T-cell (primary cell): ENCODE measurements at places on chromosomes 2 and 18.

GRCh38 chr2:225768741-225769140 lies 369.2 kb downstream of the NYAP2 start:
- DNase-seq: no peak

DNA sequence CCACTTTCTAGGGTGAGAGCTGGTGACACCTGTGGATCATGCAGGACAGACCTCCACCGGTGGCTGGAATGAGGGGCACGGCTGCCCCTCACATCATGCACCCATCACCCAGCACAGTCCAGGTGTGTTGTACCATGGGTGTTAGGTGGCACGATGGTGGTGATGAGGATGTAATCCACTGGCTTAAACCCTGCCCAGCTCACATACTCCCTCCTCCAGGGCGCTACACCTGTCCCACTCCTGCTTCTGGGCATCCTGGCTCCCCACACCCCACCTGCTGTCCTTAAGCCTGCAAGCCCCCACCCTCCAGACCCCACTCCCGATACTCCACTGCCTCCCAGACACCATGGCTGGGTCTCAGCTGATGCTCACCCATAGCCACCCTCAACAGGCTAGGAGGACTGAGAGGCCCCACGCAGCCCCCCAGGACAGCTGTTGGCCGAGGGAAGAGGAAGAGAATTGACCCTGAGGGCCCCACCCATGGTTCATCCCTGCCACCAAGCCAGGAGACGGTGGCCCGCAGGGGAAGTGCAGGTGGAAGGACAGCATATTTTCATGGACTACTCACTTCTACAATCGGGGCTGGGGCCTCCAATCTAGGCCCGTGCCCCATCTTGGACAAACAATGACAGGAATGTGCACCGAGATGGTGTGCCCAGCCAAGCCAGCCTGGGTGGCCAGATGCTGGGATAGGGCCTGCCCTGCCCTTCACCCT lies 34.3 kb downstream of the MAL start:
- no peak for DNase-seq

- no peak for DNase-seq
Measured at GRCh38 chr2:12881952-12882351, 165.2 kb downstream of the TRIB2 start.

DNA sequence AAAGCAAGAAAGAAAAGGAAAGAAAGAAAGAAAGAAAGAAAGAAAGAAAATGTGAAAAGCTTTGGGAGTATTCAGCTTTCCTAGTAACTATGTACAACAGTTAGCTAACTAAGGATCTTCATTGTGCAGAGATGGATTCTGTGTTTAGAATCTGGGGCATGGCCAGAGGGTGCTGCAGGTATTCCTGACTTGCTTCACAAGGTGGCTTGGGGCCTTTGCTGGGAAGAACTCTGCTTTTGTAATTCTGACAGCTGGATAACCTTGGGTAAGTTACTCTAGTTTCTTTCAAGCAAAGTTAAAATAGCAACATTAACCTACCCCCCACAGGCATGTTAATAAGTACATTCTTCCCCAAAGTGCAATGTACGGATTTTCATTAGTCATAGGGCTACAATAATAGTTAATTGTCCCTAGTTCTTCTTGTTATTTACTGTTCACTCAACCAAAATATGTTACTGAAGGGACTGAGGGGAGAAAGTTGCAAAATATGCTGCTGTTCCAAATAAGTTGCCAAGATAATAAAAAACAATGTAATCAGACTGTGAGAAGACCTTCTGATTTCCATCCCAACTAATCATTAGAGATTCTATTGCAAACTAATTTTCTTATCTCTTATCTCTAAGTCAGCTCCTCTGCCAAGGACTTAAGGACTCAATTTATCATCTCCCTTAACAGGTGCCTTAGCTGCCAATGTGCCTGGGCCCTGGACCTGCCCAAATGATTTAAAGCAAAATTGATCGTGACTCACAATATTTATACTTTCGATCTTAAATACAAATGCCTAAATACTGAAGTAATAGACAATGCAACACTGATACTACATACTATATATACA lies 50.3 kb downstream of the SERPINB8 start:
- no peak for DNase-seq

DNA sequence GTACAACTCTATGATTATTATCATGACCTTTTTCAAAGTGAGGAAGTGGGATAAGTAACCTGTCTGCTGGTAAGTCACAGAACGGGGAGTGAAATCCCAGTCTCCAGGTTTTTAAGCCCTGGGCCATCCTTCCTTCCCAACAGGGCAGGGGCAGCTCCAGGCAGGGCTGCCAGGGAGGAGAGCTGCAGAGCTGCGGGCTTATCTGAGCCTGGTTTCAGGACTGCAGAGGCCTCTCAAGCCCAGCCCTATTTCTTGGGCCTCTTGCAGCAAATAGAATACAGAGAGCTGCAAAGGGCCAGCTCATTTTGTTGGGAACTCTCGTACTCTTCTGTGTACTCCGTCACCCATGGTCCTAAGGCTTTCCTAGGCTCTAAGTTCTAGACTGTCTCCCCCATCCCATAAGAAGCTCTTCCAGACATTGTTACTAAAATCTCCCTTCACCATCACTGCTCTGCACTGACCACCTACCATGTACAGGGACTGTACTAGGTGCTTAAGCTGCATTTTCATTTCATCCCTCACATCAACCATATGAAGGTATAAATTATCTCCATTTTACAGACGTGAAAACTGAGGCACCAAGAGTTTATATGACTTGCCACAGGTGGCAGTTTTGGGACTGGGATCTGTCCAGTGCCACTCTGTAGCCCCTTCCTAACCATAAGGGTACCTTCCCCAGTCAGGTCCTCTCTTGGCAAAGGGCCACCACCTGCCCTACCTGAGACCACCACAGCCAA lies 3.1 kb downstream of the RAB11FIP5 start:
- DNase-seq: no peak

GRCh38 chr2:9708683-9709538 lies 78.1 kb upstream of the YWHAQ start:
- DNase-seq: no peak

DNA sequence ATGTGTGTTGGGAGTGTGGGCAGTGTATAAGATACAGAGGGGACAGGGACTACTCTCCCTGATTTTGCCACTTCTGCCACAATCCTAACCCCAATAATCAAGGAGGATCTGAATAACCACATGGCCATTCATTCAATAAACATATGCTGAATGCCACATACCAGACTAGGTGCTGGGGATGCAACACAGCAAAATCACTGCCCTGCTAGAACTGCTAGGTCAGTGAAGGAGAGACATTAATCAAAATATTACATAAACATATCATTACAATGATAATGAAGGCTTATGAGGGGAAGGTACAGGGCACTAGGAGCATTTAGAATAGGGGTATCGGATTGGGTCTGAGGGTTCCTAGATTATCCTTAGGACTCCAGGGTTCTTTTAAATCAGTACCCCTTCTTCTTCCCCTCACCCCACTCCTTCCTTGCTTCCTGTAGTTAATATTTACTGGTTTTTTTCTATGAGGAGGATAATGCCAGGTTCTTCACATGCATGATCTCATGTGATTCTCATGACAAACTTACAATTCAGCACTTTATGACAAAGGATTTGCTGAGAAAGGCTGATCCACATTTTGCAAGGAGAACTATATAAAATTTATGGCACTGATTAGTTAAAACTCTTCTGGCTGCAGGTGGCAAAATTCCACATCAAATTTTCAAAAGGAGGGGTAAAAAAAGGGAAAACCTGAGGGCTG lies 56.4 kb upstream of the PCBP1 start:
- DNase-seq: no peak

- no peak for DNase-seq
Measured at GRCh38 chr2:158049129-158049855, 52.4 kb upstream of the UPP2 start.

DNA sequence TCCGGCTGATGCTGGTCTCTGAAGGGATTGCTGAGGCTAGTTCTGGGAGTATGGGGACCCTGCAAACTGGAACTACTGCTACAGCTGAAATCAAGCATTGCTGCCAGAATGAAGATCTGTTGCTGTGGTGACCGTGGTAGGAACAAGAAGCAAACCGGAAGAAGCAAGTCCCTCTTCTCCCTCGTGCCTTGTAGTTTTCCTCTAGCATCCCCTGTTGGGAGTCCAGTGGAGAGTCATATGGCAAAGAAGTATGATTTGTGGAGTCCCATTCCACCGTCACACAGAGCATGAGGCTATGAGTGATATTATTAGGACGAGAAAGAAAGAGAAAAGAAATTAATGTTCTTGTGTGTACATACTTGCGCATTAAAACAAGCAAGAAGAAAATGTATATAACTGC lies 138.8 kb upstream of the SP5 start:
- DNase-seq: no peak

- DNase-seq: no peak
Measured at GRCh38 chr18:68854786-68855391, 57.0 kb downstream of the CCDC102B start.

DNA sequence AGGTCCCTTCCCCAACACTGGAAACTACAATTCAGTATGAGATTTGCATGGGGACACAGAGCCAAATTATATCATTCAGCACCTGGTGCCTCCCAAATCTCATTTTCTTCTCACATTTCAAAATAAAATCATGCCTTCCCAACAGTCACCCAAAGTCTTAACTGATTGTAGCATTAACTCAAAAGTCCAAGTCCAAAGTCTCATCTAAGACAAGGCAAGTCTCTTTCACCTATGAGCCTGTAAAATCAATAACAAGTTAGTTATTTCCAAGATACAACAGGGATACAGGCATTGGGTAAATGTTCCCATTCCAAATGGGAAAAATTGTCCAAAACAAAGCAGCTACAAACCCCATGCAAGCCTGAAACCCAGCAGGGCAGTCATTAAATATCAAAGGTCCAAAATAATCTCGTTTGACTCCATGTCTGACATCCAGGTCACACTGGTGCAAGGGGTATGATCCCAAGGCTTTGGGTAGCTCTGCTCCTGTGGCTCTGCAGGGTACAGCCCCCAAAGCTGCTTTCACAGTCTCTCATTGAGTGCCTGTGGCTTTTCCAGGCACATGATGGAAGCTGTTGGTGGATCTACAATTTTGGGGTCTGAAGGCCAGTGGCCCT lies 1370.1 kb upstream of the DDX18 start:
- DNase-seq: no peak

DNA sequence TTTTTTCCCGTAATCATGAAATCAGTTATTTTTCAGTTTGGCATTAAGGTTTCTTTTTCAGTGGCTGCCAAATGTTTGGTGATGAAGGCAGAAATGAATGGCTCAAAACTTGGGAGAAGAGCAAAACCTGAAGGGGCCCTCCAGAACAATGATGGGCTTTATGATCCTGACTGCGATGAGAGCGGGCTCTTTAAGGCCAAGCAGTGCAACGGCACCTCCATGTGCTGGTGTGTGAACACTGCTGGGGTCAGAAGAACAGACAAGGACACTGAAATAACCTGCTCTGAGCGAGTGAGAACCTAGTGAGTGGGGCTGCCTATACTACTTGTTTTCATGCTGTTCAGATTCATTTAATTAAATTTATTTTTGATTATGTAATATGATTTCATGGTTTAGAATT lies 29.2 kb upstream of the MSH2 start:
- no peak for DNase-seq

DNA sequence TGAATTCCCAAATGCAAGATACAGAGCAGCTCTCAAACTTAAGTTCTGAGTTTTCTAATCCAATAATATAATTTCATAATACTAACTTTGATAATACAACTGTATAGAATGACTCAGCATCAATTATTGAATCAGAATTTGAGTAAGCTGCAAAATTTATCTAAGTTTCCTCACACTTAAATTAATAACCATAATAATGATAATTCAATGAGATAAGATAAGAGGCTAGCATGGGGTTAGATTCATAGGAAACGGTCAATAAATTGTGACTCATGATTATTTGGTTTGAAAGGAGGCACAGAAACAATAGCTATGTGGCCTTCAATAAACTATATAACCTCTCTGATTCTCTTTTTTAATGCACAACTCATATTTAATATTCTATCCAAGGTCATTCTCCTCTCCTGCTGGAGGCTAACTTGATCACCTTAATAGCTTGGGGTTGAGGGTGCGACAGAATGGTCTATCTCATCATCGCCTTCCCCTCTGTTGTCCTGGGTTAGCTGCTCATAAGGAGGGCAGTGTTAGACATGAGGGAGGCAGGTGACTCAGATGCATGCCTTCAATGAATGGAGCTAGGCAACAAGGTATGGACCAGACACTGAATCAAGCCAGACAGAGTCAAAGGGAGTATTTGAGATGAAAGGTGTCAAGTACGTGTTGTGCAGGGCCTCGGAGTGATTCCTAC lies 36.2 kb upstream of the BMP10 start:
- no peak for DNase-seq

DNA sequence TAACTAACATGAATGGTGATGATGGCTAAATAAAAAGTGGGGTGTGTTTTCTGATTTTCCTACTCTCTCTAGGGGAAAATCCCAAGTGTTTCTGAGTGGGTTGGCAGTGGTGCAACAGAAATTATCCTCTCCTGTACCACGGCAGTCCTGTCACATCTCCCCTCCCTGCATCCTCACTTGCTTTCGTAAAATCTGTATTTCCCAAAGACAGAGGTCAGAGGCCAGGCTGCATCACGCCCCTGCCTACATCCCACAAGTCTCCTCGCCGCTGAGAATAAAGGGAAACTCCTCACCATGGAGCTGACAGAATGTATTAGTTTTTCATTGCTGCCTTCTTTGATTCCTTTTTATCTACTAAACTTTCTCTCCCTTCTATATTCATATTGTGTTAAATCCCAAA lies 13.1 kb downstream of the FBLN7 start:
- no peak for DNase-seq

DNA sequence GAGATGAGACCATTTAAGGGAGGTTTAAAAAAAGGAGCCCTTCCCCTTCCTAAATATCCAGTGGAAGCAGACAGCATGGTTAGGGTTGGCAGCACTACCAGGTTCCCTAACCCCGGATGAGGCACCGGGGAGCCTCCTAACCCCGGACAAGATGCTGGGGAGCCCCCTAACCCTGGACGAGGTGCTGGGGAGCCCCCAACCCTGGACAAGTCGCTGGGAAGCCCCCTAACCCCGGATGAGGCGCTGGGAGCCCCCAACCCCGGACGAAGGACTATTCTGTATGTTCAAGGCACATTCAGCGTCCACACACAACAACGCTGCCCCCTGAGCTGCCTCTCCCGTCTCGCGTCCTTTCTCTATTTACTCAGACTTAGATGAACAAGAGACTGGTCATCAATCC lies 51.9 kb downstream of the ANKMY1 start:
- DNase-seq: no peak

- DNase-seq: no peak
Measured at GRCh38 chr18:50742952-50743351, 76.9 kb downstream of the MRO start.
